Activated T-cell treated with anti-CD3 and anti-CD28 coated beads, Interleukin-2, amount 50 U/mL, for 72 hours (primary cell): ENCODE measurements at places on chromosomes 12 and 14. TPM values are rescaled to one million over a fixed set of nuclear protein-coding genes. Genes with fewer than 3 reads are reported as not detected.
A peak's percentile ranks its signal among the peaks of the same experiment; 100 is the strongest.

Gene CLEC9A
- not detected for total RNA-seq

GRCh38 chr12:52587563-52587962, 13.7 kb downstream of the KRT72 start:
- no peak for DNase-seq
- no peaks in the 10 kb centered on the region for H3K27me3 ChIP-seq
- H3K36me3 ChIP-seq = no peaks in the 10 kb centered on the region
- H3K4me3 ChIP-seq = no peak overlapping the region
- H3K4me1 ChIP-seq = peaks cover 34% of the 10 kb centered on the region
- peak overlapping the region; percentile 11 for H3K27ac ChIP-seq

DNA sequence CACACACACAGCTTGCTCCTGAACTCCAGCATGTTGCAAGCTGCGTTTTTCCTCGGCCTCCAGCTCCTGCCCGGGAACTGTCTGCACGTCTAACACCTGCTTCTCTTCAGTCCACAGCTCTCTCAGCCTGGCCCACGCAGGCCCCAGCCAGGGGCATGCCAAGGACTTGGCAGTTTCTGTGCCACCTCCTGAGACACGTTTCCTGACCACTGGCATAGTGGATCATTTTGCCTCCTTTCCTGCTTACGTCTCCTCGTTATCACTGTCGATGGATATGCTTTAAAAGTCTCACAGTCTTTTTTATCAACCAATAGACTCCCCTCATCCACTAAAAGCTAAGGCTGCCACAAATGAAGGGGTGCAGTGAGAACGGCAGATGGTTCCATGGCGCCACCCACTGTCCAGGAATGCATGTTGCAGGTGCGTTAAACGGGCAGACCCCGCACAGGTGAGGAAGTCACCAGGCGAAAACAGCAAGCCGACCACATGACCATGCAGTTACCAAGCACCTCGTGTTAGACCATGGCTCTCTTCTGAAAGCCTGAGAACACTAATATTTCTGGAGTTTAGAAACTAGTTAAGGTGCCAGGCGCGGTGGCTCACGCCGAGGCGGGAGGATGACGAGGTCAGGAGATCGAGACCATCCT, 14.7 kb upstream of the TEAD4 start:
- DNase-seq = peak; percentile 77
- H3K36me3 ChIP-seq = no peaks in the 10 kb centered on the region
- no peak overlapping the region for H3K27ac ChIP-seq
- H3K27me3 ChIP-seq = peaks cover 5% of the 10 kb centered on the region
- peak overlapping the region; percentile 52 for H3K4me3 ChIP-seq
- no peaks in the 10 kb centered on the region for H3K4me1 ChIP-seq

- H3K36me3 ChIP-seq = no peaks in the 10 kb centered on the region
- no peak for DNase-seq
- H3K27me3 ChIP-seq = peaks cover 38% of the 10 kb centered on the region
- H3K4me1 ChIP-seq = peaks cover 48% of the 10 kb centered on the region
These were observed 157.9 kb downstream of the SAMD4A start for GRCh38 chr14:54724676-54725325.

DNA sequence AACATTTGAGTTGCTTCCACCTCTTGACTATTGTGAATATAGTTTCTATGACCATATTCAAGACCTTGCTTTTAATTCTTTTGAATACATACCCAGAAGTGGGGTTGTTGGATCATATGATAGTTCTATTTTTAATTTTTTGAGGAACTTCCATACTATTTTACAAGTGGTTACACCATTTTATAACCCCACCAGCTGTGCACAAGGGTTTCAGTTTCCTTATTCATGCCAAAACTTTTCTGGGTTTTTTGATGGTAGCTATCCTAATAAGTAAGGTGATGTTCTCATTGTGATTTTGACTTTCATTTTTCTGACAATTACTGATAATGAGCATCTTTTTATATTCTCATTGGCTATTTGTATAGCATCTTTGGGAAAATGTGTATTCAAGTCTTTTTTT, 109.4 kb upstream of the GARIN2 start:
- no peak for DNase-seq
- H3K27ac ChIP-seq = no peak overlapping the region
- no peaks in the 10 kb centered on the region for H3K27me3 ChIP-seq
- no peaks in the 10 kb centered on the region for H3K4me1 ChIP-seq
